Stimulated activated CD8-positive, alpha-beta memory T cell treated with anti-CD3 and anti-CD28 coated beads, Interleukin-4, amount 100 ng/mL, for 24 hours (primary cell): ENCODE measurements at places on chromosomes 5 and 9.

DNA sequence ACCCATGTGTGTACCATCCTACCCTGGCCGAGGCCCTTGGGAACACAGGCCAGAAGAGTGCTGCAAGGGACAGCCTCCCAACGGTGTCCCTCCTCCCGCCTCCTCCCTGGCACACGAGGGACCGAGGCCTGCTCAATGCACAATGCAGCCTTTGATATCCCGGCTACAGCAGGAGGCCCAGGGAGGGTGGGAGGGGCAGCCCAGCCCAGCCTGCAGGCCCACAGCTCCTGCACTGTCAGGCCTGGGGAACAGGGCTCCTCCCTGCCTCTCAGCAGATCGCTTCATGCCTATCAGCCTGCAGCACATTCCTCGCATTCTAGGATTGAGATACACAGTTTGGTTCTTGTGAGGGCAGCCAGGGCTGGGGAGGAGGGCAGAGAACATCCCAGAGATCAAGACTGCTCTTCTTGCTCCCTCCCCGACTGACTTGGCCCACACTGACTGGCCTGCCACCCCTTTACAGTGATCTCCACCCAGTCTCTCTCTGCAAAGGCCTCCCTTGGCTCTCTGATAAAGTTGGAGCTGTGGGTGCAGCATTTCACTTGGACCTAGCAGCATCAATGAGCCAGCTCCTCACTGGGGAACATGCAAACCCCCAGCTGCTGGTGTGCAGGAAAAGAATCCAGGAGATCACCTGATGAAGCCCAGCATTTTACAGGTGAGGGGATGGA is at the start of gene SH3TC2:
Gene SH3TC2 (minus strand): TSS at position 46 of the 671 bp plus-strand sequence. CDS start 40 bp downstream, at position 6.
- DNase-seq, result no peak

DNA sequence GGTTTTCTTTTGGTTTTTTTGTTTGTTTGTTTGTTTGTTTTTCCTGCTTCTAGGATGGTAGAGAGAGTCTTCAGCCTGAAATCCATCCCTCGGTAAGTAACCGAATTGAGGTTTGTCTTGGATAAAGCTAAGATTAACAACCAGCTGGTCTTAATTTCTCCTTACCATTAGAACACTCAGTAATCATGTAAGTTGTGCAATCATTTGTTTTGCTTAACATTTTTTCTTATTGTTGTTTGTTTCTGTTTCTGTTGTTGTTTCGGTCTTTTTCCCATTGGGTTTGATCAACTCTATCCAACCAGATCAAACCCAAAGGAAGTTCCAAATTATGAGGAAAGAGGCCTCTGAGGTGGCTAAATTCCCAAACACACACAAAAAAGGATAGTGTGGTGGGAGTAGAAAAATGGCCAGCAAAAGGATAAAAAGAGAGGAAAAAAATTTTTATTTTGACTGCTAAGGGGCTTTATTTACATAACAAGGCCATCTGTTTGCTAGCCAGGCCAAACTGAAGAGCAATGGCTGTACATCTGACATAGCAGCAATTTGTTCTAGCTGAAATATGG is 49.6 kb upstream of the ANKRD31 start:
- no peak for DNase-seq

GRCh38 chr5:117434254-117434653 is 859.6 kb upstream of the SEMA6A start:
- DNase-seq, result no peak

DNA sequence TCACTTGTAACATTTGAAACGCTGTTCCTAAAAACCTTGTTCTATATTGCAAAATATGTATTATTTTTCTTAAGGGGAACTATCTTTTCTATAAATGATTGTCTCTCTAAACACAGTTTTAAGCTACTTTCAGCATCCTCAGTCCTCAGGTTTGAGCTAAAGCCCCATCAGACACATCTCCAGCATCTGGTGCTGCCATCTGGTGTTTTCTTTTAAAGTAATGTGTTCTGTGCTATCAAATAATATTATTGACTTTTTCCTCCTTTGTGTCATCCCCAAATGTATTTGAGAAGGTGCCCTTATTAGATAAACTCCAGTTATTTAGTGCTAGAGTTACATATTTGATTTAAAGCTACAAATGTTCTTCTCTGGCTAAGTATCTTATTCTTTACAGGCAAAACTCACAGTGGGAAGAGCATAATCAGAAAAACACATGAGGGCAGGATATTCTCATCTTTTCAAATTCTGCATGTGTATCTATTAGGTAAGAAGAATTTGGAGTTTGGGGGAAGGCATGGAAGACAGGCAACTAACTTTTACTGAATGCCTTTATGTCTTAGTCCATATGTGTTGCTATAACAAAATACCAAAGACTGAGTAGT is 27.5 kb downstream of the ZNF474 start:
- DNase-seq, result no peak

- DNase-seq, result no peak
Measured at GRCh38 chr5:143758750-143759149, 53.2 kb upstream of the HMHB1 start.

DNA sequence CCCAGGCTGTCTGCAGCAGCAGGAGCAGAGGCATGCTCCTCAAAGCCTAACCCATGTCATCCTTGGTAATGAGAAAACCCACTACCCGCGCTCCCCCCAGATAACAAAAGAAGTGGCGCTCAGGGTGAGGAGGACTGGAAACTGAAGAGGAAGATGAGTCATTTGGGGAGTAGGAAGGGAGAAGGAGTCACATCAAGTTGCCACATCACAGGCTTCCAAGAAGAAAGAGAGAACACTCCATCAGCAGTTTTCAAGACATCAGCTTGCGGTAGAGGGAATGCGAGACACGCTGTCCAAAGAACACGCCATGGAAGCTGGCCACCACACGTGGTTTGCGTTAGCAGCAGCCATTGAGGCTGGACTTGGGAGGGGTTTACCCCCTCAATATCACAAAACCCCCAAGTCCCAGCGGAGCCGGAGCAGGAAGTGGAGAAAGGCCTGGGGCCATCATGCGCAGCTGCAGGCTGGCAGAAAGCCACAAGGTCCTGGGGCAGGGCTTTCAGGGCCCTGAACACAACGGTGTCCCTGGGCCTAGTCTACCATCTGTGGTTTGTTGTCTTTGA is 41.5 kb downstream of the SH3PXD2B start:
- DNase-seq, result no peak

GRCh38 chr9:86286278-86286677 is 3.9 kb upstream of the ISCA1 start:
- DNase-seq, result no peak

DNA sequence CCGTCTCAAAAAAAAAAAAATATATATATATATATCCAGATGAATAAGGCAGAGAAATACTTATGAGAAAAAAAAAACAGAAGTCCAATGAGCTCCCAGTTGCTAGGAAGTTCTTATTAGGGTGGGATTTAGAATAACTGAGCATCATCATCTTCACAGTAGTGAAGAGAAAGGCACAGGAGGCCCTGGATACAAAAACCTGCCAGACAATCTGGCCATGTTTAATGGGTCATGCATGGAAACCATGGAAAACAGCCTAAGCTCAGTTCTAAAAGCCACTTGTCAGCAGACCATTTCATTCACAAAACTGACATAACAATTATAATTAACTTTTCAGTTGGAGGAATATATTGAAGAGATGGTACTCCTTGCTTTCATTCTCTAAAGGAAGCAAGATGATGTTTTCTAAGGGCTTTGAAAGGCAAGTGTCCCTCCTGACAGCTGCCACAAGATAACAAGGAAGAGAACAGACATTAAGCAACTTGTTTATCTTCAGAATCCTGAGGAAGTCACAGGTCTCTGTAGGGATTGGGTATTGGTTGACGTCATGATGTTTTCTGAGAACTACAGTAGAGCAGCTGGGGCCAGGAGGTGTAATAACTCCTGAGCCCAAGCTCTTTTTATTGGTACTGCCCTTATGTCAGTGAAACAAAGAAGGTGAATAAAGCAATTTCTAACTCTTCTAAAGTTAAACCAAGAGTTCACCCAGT is 463.1 kb downstream of the DMAC1 start:
- DNase-seq, result no peak

DNA sequence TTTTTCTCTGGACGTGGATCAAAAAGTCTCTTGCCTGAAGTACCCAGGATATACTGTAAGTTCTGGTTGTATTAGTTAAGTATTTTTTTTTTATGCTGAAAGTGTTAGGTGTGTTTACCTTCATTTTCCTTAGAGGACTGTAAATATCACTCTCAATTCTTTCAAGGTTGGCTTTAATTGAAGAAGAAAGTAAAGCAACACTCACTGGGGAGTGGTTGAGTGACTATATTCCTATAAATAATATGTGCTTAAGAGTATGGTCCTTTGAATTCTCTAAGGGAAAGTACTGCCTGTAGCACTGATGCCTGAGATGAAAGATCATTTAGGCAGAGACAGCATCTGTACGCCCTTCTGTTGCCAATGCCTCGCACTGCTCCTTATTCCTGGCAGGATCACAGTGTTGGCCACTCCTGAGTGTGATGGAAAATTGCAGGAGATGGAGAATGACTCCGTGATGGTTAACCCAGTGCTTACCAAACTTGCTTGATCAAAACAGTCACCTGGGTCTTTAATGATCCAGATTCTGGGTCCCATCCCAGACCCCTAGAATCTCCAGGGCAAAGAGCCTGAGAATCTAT is 182.0 kb upstream of the MPDZ start:
- no peak for DNase-seq

DNA sequence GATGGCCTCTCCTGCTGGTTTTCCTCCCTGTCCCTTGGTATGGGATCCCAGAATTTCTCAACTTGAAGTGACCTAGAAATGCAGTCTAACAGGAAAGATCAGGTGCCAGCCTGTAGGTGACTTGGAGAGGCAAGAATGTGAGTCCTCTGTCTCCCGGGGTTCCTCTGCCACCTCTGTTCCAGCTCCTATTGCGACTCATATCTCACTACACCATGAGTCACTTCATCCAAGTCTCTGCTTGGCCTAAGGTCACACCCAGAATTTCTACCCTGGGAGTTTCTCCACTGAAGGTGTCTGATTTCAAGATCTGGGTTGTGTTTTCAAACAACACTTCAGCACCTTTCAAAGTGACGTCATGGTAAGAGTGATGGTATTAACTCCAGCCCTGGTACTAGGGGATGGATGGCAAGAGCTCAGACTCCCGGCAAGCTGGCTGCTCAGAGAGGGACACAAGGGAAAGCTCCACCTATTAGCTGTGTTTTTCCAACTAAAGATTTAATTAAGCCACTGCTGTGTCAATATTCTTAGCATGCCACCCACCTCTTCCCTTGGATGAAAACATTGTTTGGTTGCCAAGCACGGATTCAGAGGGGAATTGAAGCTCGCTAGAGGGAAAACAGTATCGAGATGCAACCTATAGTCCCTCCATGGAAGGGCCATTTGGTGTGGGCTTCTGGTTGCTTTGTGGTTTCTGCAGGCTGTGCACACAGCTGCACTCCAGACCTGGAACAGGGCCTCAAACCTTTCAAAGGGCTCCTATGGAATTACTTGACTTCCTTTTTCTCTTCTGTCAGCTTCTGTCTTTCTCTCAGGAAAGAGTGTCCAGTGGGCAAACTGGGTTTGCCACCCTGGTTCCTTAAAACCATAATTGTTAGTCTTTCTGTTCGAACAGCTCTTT is 205.7 kb downstream of the GAS1 start:
- no peak for DNase-seq

GRCh38 chr5:163505049-163505367 is 411 bp upstream of the MAT2B start:
- DNase-seq, result no peak

DNA sequence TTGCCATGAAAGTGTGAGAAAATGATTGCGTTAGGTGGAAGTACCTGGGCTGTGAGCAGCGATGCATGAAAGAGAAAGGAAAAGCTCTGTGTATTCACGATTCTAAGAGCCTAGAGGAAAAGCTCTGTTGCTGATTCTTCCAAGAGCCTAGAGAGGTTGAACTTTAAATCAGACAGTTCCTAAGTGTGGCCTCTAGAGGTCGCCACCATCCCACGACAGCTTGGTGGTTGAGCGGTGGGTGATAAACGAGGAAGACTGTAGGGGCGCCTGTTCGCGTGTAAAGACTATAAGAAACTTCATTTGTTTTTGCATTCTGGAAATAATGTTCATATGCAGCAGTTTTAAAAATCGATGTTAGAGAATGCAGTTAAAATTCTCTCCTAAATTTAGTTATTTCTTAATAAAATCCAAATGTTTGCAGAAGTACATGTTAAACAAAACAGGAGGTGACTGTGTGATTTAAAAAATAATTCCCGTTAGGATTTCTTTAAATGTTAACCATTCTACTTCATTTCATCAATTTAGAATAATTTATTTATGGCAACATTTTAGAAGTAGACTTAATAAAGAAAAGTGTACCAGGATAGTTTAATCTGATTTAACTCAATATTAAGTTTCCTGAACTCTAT is 107.7 kb downstream of the TENT4A start:
- DNase-seq, result no peak

GRCh38 chr5:29037716-29038115 is 1999.3 kb upstream of the CDH9 start:
- DNase-seq, result no peak

- no peak for DNase-seq
Measured at GRCh38 chr5:111439473-111440075, 72.8 kb downstream of the STARD4 start.

DNA sequence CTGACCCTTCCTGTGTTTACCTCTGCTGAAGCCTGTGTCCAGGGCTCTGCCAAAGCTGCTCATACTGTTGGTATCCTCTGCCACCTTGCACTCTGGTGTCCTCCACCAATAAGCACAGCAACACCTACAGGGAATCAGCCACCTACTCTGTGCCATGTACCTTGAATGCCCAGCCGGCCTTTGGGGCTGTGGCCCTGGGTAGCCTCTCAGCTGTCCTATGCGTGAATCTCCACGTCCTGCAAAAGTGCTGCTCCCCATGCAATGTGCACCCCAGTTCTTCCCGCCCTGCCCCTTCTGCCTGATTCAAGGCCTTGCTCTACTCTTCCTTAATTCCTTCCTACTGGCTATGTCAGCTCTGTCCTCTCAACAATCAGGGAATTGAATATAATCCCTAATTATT is 506.5 kb downstream of the ARHGEF28 start:
- no peak for DNase-seq

GRCh38 chr5:106862450-106863193 is 808.1 kb downstream of the EFNA5 start:
- no peak for DNase-seq

DNA sequence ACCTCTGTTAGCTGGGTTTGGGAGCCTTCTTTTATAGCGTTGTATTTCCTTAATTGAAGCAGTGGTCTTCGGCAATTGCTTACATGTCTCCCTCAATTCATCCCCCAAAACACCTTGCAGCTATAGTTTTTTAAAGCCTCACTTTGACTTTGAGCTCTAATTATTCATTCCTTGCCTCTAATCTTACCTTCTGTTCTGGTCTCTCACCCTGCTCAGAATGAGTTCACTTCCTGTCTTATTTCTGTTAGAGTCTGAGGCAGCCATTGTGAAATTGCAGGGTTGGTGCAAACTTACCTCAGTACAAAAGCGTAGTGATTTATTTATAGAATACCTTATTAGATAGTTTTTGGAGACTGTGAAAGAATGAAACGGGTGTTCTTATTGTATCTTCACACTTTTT is 35.0 kb downstream of the AOPEP start:
- no peak for DNase-seq

- no peak for DNase-seq
Measured at GRCh38 chr9:69153707-69154521, 20.2 kb upstream of the TJP2 start.
